AG09309 (cell line): ENCODE measurements at places on chromosomes 2 and 18.

GRCh38 chr18:77765468-77765867 is 515.8 kb downstream of the GALR1 start:
- no peak for DNase-seq

- no peak for DNase-seq
These were observed 336.5 kb downstream of the CYP26B1 start for GRCh38 chr2:71811157-71811556.

DNA sequence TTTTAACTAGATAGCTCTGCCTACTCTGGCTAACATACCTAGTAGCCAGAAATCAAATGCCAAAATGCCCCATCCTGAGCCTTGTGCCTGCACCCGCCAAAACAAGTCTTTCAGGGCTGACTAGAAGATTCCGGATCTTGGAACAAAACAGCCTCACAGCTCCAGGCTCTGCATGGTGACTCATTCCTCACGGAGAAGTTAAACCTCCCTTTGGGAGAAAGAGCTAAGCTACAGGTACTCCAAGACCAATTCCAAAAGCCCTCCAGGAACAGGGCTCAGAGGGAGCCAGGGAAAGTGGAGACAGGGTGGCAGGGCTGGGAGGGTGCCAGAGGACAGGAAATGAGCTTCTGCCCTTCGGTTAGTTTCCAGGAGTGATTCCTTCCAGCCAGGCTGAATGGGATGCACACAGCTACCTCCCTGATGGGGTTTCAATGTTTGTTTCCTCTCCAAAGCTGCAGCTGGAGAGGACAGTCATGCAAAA is 295.6 kb downstream of the TNS1 start:
- DNase-seq, result no peak

GRCh38 chr2:105610576-105611332 is 134.0 kb upstream of the NCK2 start:
- no peak for DNase-seq
